ENCODE measurements at places on chromosomes 1 and 21. TPM values are rescaled to one million over a fixed set of nuclear protein-coding genes. Genes with fewer than 3 reads are reported as not detected.

- peaks cover 17% of the 10 kb centered on the region for H3K4me1 ChIP-seq
- no peak overlapping the region for H3K4me3 ChIP-seq
- peaks cover 2% of the 10 kb centered on the region for H3K27me3 ChIP-seq
- no peak overlapping the region for H3K27ac ChIP-seq
These were observed 461.2 kb upstream of the RUNX1 start for GRCh38 chr21:35510294-35510693.

Gene ATAD3C
- total RNA-seq = 1.4 TPM

DNA sequence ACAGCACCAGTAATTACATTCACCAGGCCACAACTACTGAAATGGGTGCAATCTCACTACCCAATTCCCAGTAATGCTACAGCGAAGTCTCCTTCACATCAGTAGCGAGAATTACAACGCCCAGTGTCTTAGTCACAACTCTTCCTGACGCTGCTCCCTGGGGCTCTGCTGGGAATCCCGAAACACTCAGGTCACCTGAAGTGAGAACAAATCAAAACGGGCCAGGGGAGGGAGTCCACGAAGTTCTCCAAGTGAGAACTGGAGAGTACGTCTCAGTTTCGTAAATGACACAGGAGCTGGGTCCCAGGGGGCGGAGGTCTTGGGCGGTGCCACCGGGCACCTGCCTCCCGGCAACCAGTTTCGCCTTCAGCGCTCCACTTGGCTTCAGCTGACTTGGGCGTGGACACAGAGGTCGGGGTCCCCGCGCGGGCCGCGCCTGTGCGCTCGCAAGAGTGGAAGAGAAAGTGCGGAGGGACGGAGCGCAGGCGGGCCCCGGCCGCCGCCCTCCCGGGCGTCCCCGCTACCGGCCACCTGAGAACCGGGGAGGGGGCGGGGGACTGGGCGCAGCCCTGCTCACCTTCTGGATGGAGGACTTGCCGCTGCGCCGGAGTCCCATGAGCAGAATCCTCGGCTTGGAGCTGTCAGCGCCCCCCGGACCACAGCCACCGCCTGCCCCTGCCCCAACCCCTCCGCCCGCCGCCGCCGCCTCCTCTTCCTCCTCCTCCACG is 575 bp downstream of the RRAGC start:
- H3K4me1 ChIP-seq = peaks cover 33% of the 10 kb centered on the region
- no peaks in the 10 kb centered on the region for H3K27me3 ChIP-seq
- peaks cover 30% of the 10 kb centered on the region for H3K36me3 ChIP-seq
- H3K27ac ChIP-seq = peak overlapping the region; percentile 67
- peak; percentile 56 for DNase-seq
- H3K4me3 ChIP-seq = peak overlapping the region; percentile 96

- no peak overlapping the region for H3K27ac ChIP-seq
- no peak overlapping the region for H3K4me3 ChIP-seq
- H3K4me1 ChIP-seq = no peaks in the 10 kb centered on the region
These were observed 70.9 kb upstream of the EDEM3 start for GRCh38 chr1:184825571-184825970.

DNA sequence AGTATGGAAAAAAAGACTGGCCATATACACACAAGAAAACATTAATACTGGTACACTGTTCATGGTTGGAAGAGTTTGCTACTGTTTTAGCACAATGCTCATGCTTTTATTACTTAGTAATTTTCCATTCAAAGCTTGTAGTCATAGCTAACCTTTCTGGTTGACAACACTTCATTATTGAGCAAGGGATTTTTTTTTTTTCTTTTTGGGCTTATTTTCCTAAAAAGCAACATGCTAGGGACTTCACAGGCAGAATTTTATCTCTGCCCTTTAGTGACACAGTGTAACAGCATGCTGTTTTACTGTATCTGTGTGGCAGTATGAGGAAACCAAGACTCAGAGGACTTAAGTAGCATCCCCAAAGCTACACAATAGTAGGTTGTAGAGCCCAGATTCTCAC is 58.5 kb downstream of the FGGY start:
- no peak overlapping the region for H3K27ac ChIP-seq
- H3K27me3 ChIP-seq = no peaks in the 10 kb centered on the region
- no peaks in the 10 kb centered on the region for H3K36me3 ChIP-seq
- DNase-seq = no peak
- H3K4me1 ChIP-seq = peaks cover 23% of the 10 kb centered on the region

GRCh38 chr1:180950321-180950720 is 37.6 kb downstream of the KIAA1614 start:
- no peak overlapping the region for H3K4me3 ChIP-seq
- peaks cover 9% of the 10 kb centered on the region for H3K4me1 ChIP-seq
- no peak for DNase-seq
- peaks cover 39% of the 10 kb centered on the region for H3K36me3 ChIP-seq
- no peak overlapping the region for H3K27ac ChIP-seq
- no peaks in the 10 kb centered on the region for H3K27me3 ChIP-seq

All from activated CD8-positive, alpha-beta T cell treated with anti-CD3 and anti-CD28 coated beads, Interleukin-2, amount 10 ng/mL, durations not matched to agents 7 days and 5 days (primary cell).